Stimulated activated CD4-positive, alpha-beta T cell treated with anti-CD3 and anti-CD28 coated beads, Interleukin-12 subunit alpha, Interleukin-12 subunit beta, amount 100 ng/mL, for 48 hours (primary cell): ENCODE measurements at places on chromosomes 4 and X.

DNA sequence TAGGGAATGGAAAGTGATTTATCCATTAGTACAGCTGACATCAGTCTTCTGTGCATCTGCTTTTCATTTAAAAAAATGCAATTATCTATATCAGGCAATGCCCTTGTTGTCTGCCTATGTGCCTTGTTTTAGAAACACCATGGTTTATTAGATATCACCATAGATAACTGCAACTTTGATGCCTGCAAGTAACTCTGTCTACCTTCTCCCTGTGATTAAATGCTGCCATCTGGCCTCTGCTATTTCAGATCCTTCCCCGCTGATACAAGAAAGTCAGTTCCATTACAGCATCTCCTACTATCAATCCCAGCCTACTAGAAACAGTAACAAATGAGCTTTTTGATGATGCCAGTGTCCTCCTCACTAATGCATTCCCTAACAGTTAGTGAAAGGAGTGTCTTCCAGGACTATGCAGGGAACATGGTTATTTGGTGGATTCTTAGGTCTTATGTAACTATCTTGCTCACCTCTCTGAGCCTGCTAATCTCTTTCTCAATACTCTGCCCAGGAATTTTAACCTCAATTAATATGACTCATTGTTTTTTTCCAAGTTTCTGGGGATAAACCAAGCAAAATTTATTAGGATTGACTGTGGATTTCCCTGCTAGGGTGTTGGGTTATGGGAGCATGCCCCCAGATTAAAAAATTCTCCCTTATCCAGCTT is 444.9 kb downstream of the RAPGEF2 start:
- DNase-seq = no peak

DNA sequence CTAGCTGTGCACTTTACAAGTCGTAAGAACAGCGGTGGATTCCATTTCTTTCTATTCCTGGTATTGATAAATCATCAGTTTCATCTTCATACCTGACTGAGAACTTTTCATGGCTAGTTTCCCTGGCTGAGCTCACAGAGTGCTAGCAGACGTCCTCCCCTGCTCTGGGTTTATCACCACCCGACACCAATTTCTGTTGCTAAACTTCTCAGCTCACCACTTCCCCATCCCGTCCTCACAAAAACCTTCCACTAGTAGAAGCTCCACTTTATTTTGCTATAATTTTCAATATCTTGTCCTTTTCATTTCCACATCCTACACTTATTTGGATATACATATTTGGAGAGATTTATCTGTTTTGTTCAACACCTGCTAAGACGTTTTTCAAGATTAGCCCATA is 869.4 kb upstream of the FRG1 start:
- DNase-seq = no peak

DNA sequence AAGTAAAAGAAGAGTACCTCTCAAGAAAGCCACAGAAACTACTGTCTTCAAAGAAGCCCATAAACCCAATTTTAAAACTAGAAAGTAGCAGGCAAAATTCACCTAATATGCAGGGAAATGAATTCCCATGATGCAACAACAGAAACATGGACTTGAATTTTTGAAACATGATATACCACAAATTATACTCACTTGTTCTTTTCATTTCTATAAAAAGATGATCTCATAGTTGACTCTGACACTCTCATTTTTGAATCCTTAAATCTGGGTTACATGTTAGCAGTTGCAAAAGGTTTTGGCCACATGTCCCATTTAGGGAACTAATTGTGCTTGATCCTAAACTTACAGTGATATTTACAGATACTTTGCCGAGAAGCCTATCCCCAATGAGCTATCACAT is 1130.8 kb downstream of the FAT4 start:
- no peak for DNase-seq

DNA sequence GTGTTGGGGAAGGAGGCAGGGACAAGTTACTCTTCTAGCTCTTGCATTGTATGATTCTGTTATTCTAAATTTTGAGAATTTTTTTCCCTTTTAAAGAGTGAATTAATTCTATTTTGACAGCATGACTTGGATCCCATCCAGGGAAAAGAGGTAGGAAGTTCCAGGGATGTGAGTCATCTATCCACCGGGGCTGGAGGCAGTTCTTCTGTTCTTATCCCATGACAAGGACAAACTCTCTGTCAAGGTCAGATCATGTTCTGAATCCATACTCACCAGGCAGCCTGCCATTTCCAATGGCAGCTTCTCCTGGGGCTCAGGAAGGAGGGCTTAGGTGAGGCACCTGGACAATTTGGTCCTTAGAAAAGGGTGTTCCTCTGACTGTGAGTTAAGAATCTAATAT is 132.0 kb upstream of the MED14 start:
- no peak for DNase-seq

GRCh38 chr4:142377342-142378091 is 468.6 kb downstream of the INPP4B start:
- no peak for DNase-seq

DNA sequence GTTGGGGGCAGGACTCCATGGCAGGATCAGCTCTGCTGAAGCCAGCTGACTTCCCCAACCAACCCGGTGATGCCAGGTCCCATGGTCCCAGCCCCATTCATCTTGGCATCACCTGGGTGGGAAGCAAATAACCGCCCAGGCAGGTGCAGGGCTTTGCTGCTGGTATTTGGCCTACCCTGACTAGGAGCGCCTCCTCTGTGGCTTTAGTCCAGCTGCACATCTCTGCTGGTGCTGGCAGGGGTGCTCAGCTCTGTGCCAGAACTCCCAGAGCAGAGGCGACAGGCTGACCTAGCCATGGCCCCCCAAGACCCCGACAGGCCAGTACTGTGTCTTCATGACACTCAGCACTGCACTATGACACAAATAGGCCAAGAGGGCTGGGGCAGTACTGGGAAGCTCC is 64.4 kb downstream of the STARD8 start:
- DNase-seq = no peak

- no peak for DNase-seq
Measured at GRCh38 chr4:36317721-36318120, 36.3 kb downstream of the DTHD1 start.

DNA sequence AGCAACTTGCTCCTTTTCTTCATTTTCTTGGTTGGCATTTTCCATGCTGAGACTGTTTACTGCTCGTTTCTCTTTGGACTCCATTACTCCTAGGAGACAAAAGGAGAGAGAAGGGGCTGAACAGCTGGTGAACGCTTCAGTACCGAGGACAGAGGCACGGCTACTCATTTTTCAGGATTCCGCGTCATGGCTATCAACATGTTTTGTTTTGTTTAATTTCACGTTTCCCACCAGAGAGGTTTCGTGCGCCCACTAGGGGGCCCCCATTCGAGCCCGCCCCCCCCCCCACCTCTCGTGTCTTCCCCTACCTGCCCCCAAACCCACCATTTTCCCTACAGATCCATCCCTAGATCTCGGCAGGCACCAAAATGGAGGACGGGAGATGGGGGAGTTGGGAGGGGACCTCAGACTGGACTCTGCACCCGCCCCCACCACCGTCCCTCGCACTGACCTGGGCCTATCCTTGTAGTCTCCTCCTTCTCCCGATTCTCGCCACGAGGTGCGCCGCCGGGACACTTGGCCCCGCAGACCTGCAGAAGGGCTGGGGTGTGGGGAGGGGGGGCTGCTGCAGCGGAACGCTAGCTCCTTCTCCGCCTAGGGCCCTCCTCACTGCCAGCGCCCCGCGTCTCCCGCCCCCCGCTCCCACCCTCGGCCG is 653 bp downstream of the BEX1 start:
- no peak for DNase-seq

DNA sequence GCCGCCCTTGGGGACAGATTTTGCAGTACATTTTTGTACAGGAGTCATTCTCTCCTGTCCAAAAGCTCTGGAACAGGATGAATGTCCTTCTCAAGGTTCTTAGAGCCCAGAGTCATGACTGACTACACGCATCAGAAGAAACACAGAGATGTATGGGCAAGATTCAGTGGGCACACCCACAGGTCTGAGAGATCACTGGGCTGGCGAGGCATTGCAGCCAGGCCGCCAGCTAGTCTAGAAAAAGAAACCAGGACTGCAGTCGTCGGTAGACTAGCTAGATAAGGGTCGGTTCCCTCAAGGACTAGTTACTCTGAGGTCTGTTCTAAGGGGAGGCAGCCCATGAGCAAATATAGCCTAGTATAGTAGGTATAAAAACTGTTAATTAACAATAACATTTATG is 19.8 kb downstream of the GBA3 start:
- DNase-seq = no peak
